ENCODE measurements at places on chromosomes 12 and 14.
A peak's percentile ranks its signal among the peaks of the same experiment; 100 is the strongest.

GRCh38 chr12:54932691-54933090 is 51.9 kb downstream of the TESPA1 start:
- DNase-seq: no peak

GRCh38 chr12:123741937-123742572 is 20.0 kb upstream of the DNAH10 start:
- DNase-seq: no peak

GRCh38 chr12:19251481-19252132 is 122.1 kb downstream of the PLEKHA5 start:
- DNase-seq: no peak

DNA sequence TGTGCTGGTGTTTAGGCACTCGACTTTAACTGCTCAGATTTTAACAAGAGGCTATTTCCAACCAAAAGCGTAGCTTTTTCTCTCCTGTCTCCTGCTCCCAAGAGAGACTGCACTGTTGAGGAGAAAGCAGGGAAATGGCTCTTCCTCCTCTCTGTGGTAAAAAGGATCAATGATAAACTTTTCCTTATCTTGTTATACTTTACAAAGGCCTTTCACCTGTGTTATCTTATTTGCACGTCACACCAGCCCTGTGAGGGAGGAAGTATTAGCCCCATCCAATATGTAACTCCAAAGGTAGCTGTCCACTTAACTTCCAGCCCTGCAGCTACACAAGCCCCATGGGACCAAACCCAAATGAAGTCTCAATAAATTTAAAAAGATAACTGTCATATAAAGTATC is 32.9 kb upstream of the ZFP36L1 start:
- no peak for DNase-seq

DNA sequence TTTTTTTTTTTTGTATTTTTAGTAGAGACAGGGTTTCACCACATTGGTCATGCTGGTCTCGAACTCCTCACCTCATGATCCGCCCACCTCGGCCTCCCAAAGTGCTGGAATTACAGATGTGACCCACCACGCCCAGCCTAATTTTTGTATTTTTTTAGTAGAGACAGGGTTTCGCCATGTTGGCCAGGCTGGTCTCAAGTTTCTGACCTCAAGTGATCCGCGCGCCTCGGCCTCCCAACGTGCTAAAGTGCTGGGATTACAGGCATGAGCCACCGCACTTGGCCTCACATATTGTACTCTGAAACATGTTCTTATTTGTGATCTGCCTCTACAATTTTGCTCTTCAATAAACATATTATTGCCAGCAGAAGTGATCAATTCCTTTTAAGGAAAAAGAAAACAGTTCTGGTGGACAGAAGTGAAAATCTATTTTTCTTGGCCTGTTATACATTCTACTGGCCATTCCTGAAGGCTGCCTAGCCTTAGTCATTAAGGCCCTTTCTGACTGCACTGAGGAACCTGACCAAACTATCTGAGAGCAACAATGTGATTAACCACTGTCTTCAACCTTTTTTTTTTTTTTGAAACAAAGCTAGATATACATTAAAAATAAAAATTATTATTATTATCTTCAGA is 36.1 kb downstream of the SNX6 start:
- no peak for DNase-seq

DNA sequence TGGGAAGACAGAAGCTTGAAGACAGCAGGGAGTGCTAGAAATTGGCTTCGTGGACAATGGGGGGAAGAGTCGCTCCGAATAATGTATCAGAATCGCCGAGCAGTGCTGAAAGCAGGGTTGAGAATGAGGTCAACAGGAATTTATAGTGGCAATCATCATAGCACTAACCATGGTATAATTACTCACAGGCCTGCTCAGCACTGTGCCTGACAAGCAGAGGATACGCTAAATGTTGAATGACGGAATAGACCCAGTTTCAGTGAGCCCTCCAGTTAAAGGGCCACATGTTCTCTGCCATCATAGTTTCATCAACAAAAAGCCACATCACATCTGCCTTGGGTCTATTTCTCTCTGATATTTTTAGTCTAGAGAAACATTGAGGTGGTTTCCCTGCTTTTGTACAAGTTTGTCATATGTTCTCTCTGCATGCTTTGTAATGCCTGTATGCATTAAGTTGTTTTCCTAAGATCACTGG is 130.3 kb upstream of the EGLN3 start:
- DNase-seq: no peak

DNA sequence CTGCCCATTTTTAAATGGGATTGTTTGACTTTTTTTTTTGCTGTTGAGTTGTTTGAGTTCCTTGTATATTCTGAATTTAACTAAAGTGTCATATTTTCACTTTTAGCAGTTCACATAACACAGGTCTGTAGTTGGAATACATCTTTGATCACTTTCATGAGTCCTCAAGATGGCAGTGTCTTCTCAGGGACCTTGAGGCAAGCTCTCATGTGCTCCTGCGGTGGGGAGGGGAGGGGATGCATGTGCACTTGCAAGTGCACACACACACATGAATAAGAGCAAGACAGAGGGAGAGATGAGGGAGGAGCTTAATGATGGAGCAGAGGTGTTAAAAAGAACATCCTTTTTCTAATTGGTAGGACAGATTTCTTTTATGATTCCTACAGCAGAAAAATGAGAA is 291.4 kb upstream of the OR4E1 start:
- DNase-seq: peak; percentile 48

DNA sequence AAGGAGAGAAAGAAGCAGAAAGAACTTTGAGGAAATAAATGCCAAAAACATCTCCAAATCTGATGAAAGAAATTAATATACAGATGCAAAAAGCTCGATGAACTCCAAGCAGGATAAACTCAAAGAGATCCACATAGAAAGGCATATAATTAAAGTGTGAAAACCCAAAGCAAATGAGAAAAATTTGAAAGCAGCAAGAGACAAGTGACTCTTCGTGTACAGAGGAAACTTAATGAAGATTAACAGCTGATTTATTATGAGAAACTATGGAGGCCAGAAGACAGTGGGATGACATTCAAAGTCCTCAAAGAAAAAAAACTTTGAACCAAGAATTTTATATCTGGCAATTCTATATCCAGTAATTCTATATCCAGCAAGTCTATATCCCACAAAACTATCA is 163.0 kb upstream of the TMCC3 start:
- DNase-seq: no peak

- DNase-seq: no peak
Observed at GRCh38 chr12:114974826-114975639, 291.1 kb upstream of the TBX3 start.

DNA sequence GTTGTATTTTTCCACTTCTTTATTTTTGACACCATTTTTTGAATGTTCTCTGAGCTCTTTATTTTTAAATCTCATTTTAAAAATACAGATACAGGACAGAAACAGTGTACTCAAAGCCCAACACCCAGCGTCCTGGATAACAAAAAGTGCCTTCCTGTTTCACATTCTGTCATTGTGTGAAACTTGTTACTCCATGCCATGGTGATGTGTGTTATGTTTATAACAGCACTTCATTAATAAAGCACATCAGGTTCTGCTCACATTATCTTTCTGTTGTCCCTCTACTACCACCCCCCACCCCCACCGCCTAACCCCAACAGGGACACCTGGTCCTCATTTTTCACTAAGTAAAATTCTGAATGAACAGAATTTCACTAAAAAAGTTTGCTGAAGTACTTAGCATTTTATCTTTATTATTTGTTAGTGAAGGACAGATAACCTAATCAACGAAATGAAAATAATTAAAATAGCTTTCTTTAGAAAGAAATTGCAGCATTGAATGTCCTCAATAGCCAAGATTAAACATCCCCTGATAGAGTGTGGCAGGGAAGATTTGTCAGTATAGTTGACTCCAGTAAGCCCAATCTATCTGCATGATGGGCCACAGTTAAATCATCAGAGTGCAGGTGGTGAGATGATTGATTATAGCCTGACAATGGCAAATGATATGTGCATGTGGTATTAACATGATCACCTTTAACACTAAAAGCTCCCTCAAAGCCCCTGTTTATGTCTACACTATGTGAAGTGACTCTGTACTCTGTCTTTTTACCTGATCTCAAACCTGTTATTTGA is 153.9 kb downstream of the ACSS3 start:
- no peak for DNase-seq

DNA sequence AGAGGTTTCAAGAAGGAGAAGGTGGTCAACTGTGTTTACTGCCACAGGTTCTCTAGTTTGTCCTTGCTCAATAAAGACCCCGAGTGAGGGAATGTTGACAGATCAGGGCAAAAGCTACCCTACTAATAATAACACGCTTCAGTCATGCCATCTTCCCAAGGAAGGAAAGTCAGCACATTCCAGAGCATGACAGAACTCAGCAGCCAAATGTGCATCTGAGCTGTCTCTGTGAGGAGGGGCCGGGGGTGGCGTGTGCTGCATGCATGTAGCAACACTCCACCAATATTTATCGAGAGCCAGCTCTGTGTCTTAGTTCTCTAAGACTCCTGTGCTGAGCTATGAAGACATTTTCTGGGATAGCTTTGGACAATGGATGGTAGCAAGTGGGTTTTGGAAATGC is 260.4 kb downstream of the DPF3 start:
- DNase-seq: no peak

GRCh38 chr12:115817389-115817788 is 460.1 kb downstream of the MED13L start:
- DNase-seq: no peak

DNA sequence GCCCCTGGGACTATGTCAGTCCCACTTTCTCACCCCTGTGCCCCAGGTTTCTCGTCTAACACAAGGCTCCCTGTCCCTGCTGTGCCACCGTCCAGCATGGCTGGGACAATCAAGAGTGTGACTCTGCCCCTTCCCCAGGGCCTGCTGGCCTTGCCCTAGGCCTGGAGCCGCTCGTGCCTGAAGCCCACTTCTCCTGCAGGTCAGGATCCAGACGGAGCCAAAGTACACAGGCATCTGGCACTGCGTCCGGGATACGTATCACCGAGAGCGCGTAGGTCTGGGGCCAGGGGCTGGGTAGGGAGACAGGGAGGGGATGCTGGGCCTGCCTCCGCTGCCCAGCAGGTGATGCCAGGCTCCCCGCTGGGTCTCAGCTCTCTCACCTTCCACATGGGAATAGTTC is 2.8 kb downstream of the SLC25A47 start:
- DNase-seq: no peak

DNA sequence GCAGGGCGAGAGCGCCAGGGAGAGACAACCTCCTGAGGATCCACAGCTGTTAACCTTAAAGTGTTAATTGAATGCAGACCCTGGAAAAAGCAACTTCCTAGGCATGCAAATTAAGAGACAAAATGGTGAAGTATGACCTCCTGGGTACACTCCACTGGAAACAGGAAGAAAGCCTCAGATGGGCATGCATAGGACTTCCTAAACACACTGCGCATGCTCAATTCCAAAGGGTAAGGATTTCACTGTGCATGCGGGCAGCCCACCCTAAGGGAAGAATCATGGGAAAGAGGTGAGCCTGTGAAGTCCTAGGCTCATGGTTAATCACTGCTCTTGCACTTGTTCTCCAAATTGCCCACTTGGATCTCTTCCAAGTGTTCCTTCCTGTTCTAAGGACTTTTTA is 80.5 kb upstream of the CAPRIN2 start:
- DNase-seq: no peak

DNA sequence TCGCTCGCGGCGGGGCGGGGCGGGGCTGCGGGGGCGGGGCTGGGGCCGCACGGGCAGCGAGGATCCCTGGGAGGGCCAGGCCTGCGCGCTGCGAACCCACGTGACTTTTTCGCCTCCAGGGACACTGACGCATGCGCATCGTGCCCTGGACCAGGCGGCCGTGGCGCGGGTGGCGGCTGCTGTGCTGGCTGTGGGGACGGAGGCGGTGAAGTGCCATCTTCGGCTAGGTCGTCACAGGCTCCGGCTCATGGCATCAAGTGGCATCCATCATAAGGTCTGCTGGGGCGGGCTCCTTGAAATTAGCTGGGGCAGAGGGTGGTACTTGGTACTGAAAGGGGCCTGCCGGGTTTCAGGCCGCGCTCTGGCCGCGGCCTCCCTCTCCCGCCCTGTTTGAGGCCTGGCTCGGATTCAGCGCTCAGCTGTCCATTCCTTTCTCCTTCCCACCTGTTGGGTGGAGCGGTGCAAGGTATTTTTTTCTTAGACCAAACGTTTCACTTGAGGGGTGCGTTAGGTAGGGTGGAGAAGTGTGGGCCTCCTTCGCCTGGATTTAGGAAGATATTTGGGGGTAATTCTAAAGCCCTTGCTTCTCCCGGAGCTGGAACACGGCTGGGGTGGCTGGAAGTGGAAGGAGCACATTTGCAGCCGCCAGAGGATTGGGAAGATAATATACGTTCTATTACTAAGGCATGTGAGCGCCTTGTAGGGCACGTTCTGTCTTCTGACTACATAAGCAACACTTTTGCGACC is at the start of gene PRPF39:
PRPF39 (plus strand) TSS at position 141 of the 747 bp plus-strand sequence. CDS start 11,124 bp downstream, outside the sequence.
- DNase-seq: peak; percentile 96

DNA sequence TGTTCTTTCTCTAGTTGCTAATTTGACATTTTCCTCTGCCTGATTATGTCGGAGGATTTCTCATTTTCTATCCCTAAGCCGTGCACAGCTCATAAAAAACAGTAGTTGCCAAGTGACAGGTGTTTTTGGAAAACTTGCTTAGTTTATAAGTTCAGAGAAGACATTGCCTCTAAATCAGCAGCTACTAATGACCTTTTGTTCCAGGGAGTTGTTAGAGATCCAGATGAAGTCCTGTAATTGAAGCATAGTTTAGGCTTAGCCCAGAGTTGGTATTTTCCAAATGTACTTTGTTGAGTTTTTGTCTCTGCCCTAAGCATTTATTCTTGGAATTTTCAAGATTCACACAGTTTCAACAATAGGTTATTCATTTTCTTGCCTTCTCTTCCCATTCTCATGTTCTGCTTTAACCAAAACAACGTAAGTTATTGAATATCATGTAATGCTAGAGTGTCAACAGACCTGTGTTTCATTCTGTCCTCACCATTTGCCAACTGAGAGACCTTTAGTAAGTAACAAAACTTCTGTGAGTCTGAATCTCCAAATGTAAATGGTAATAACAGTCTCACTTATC is 110.0 kb upstream of the SLCO1C1 start:
- no peak for DNase-seq

GRCh38 chr14:102991376-102991775 is 66.0 kb downstream of the CDC42BPB start:
- DNase-seq: no peak

GRCh38 chr12:14576896-14577295 is 9.2 kb upstream of the PLBD1 start:
- DNase-seq: no peak

DNA sequence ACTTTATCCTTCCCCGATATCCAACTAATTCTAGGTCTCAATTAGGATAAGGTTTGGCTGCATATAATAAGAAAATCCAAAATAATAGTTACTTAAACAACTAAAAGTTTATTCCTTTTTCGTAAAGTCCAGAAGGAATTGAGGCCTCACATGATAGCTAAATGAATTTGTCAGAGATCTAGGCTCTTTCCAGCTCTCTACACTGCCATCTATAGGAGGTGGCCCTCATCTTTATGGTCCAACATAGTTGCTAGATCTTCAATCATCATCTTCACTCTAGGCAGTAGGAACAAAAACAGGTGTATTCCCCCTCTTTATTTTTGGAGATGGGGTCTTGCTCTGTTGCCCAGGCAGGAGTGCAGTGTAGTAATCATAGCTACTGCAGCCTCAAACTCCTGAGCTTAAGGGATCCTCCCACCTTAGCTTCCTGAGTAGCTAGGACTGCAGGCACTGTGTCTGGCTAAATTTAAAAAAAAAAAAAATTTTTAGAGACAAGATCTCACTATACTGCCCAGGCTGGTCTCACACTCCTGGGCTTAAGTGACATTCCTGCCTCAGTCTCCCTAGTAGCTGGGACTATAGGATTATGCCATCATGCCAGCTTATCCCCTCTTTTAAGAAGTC is 46.5 kb upstream of the SAV1 start:
- DNase-seq: no peak
